CD4-positive, alpha-beta T cell treated with Interleukin-17A for 1 hour (primary cell): ENCODE measurements at places on chromosomes 2 and 18.

- no peak for DNase-seq
Measured at GRCh38 chr2:96887493-96888012, 17.7 kb upstream of the SEMA4C start.

- no peak for DNase-seq
Measured at GRCh38 chr2:200640176-200640575, 54.4 kb downstream of the AOX1 start.

DNA sequence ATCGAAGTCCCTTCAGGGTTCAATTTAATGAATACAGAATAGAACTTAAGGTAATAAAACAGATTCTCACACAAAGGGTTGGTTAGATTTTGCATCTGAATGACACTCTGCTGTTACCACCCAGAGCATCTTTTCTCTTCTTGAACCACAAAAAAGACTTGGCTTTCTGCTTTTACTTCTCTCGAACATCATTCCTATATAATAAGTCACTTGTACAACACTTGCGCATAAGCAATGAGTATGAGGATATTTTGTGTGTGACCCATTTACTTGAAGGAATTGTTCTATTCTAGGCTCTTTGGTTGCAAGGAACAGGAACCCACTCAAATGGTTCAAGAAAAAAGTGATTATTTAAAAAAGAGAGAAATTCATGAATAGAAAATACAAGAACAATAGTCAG, 126.2 kb downstream of the NUP35 start:
- no peak for DNase-seq

GRCh38 chr2:19846567-19846966, 55.2 kb downstream of the TTC32 start:
- DNase-seq, result no peak

DNA sequence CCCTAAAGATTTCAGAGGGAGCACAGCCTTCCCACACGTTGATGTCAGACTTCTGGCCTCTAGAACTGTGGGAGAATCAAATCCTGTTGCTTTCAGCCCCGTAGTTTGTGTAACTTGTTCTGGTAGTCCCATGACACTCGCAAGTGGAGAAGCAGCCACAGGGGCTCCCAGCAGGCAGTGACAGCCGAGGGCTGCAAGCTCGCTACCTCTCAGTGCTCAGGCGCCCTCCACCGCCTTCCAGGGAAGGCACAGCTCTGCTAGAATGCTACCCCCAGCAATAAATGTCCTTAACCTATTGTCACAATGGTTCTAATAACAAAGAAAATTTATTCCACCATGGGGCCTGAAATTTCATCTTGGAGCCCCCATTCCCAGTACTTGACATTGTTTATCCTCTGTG, 143.1 kb upstream of the ZNF236 start:
- no peak for DNase-seq

DNA sequence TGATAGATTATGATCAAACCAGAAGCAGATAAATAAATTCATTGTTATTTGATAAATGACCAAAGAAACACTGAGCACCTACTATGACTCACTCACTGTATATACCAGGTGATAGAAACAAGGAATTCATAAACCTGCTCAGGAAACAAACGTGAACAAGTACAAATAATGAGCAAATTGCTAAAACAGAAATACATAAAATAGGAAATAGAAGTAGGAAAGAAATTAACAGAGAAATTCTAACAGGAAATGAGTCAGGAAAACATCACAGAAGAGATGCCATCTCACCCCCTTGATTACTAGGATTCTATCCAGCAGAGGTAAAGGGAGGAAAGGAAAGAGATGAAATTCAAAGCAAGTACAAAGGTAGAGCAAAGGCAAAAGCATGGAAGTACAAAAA, 31.3 kb downstream of the EXOC6B start:
- no peak for DNase-seq

DNA sequence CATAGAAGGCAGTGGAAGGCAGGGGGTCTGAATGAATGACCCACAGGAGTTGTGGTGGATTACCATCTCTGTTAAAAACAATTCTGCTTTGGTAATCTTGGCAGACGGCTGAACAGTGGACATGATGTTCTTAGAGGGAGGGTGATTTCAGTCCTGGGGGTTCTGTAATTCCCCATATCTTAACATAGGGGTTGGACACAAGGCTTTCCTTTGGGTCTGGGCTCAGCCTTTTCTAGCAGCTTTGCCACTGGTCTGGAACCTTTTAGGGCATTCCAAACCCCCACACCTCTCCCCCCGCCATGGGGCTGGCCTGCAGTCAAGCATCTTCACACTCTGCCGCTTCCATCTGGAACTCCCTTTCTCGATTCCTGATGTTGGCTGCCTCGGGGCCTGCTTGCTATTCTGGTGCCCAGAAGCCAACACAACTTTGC, 50.3 kb downstream of the RPL37A start:
- no peak for DNase-seq

GRCh38 chr2:12442476-12442847, 274.3 kb upstream of the TRIB2 start:
- DNase-seq, result no peak

DNA sequence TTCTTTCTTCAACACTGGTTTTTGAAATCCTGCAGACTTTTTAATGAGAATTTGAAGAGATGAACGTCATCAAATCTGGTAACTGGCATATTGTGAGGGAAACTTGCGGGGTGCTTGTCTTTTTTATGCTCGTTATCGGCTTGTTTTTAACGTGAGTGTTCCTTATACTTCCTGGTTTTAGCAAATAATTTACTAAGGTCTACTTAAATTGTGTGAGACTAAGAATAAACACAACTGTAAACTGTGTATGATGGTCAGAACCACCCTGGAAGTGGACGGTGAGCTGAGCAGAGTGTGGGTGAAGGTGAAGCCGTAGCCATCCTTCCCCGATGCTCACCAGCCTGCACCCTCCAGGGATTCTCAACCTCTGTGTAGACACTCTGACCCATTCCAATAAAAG, 82.3 kb upstream of the CDC42EP3 start:
- DNase-seq, result no peak

GRCh38 chr2:101858910-101859309, 132.8 kb upstream of the IL1R2 start:
- DNase-seq, result no peak

DNA sequence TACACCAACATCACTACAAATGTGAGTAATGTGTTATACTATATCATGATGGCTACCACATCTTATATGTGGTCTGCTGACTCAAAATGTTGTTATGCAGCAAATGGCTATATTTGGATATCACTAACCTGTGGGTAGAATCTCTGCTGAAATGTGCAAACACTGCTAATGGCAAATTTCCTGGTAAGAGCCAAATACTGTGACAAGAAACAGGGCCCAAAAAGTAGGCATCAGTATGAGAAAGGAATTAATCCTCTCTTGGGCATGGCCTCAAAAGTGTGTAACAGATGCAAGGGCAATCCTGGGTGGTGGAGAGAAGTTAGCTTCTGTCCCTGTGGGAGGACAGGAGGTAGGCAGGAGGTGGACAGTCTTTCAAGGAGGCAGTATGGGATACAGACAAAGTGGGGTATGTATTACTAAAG, 13.3 kb downstream of the ATF2 start:
- DNase-seq, result no peak

GRCh38 chr2:51297488-51297887, 265.6 kb upstream of the NRXN1 start:
- DNase-seq, result no peak

DNA sequence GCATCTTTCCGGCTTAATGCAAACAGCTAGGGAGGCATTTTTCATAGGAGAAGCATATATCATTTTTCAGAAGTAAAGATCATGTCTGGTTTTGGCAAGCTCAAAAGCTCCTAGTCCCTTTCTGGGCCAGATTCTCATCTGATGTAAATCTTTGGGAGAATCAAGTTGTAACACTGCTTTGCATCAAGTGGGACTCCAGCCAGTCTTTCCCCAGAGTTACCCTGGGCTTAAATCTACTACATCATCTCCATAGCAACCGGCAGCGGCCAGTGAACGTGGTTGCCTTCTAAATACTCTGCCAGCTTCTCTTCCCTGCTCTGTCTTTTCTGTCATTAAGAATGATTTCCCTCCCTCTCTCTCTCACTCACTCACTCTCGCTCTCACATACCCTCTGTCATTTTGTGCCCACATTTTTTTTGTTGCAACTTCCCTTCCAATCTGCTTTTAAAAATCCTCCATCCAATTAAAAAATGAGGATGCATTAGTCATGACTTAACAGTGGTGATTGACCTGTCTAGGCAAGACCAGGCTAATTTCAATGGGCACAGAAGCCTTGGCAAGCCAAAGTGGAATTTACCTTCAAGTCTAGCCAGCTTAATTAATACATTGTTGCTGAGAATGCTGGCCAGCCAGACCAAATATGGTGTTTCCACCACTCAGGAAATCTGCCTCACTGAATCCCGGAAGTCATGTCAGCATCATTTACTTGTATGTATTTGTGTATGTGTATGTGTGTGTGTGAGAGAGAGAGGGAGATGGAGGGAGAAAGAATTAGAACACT, 93.0 kb downstream of the NRP2 start:
- no peak for DNase-seq

- no peak for DNase-seq
Measured at GRCh38 chr18:41121116-41121826, 833.8 kb upstream of the PIK3C3 start.

- DNase-seq, result no peak
Measured at GRCh38 chr2:10885094-10885860, 26.5 kb upstream of the KCNF1 start.

- peak; percentile 73 for DNase-seq
Measured at GRCh38 chr2:241617431-241618154, 19.4 kb downstream of the THAP4 start.

- DNase-seq, result no peak
Measured at GRCh38 chr2:86048888-86049287, 56.8 kb downstream of the POLR1A start.

GRCh38 chr2:36805635-36806224, 109.2 kb downstream of the VIT start:
- no peak for DNase-seq

GRCh38 chr18:62715759-62716615, 646 bp downstream of the PHLPP1 start:
- peak; percentile 59 for DNase-seq

- DNase-seq, result no peak
Measured at GRCh38 chr2:222296911-222297599, 1.7 kb downstream of the PAX3 start.

GRCh38 chr2:8627019-8627691, 54.7 kb upstream of the ID2 start:
- DNase-seq, result no peak

DNA sequence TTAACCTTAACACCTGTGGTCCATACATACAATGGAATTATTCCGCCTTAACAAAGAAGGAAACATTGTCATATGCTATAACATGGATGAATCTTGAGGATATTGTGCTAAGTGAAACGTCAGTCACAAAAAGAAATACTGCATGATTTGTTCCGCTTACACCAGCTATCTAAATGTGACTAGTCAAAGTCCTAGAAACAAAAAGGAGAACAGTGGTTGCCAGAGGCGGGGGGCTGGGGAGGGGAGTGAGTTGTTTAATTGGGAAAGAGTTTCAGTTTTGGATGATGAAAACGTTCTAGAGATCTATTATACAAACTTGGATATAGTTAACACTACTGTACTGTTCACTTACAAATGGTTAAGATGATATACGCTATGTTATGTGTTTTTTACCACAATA, 72.0 kb downstream of the SPRED2 start:
- DNase-seq, result no peak

- DNase-seq, result no peak
Measured at GRCh38 chr2:23487735-23488492, 102.9 kb downstream of the KLHL29 start.

- DNase-seq, result no peak
Measured at GRCh38 chr18:43846299-43846698, 569.0 kb upstream of the SYT4 start.

DNA sequence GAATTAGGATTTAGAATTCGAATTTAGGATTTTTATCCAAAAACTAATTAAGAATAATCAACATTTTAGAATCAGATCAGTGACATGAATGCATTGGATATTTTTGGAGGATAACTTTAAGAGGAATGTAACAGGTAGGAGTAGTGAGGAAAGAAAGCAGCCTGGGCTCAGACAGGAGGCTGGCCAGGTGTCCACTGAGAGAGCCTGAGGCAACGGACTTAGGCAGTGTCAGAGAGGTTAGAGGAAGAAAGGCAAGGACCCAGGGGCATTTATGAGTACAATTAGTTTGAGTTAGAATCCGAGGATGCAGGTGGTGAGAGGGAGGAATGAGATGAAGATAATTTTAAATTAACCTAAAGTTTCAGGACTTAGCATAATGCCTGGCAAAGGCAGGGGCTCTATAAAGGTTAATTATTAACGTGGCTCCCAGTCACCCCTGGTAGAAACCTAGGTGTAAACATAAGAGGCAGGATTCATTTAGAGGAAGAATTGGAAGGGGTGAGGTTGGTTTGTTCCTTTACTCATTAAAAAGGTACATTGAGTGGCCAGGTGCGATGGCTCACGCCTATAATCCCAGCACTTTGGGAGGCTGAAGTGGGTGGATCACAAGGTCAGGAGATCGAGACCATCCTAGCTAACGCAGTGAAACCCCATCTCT, 507.1 kb downstream of the TMEM182 start:
- no peak for DNase-seq

GRCh38 chr2:45283764-45284620, 274.7 kb upstream of the SIX2 start:
- no peak for DNase-seq

- DNase-seq, result no peak
Measured at GRCh38 chr2:80519121-80519643, 214.6 kb upstream of the LRRTM1 start.
